ENCODE measurements at places on chromosomes 4 and X.

- DNase-seq: peak; percentile 61
Measured at GRCh38 chrX:38627683-38628082, 66.3 kb downstream of the TSPAN7 start.

DNA sequence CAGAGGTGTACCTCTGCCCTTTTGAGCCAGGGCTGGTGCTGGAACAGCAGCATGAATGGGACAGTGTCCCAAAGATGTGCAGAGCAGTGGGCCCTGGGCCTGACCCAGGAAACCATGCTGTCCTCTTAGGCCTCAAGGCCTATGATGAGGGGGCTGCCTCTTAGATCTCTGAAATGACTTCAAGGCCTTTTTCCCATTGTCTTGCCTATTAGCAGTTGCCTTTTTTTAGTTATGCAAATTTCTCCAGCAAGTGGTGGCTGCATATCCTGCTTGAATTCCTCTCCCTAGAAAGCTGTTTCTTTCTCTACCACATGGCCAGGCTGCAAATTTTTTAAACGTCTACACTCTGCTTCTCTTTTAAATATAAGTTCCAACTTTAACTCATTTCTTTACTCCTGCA lies 160.3 kb downstream of the CFAP299 start:
- DNase-seq: no peak

GRCh38 chrX:48899078-48899410 lies 1.3 kb downstream of the PQBP1 start:
- no peak for DNase-seq

- DNase-seq: no peak
Measured at GRCh38 chr4:32930700-32931099, 2210.5 kb downstream of the PCDH7 start.

DNA sequence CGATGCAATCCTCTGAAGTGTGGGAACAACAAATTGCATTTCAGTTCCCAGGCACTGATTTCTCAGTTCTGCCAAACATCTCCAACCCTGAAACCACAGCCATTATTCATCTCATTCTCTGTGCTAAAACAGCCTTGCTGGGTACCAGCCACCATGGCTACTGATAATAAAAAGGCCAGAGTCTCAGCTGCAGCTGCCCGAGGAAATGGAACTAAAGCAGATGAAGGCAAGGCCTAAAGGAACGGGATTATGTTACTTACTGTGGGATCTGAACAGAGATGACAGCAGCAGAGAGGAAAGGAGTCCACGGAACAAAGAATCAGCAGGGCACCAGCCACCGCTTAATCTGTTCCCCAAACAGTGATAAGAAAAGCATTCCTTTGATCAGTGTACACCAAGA lies 155.7 kb downstream of the PAPSS1 start:
- DNase-seq: peak; percentile 61

DNA sequence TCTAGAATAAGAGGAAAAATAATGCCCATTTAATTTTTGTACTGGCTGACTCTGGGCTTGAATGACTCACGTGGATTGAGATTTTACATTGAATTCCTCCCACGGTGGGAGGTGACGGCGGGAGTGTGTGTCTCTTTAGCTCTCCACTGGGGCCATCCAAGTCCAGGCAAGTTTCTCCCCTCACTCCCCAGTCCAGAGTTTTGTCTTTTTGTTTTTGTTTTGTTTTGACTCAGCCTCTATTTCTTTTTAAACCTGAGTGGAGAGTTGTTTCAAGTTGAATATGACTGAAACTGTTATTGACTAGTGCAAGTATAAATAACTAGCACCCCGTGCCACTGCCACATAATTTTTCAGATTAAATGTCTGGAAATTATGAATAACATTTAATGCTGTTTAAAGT lies 13.6 kb downstream of the CHST7 start:
- DNase-seq: no peak

GRCh38 chr4:87416965-87417364 lies 5.4 kb upstream of the NUDT9 start:
- DNase-seq: no peak

- peak; percentile 72 for DNase-seq
Measured at GRCh38 chr4:37685823-37686372, 278 bp downstream of the RELL1 start.

- no peak for DNase-seq
Measured at GRCh38 chrX:154485150-154486051, 1.0 kb downstream of the UBL4A start.

DNA sequence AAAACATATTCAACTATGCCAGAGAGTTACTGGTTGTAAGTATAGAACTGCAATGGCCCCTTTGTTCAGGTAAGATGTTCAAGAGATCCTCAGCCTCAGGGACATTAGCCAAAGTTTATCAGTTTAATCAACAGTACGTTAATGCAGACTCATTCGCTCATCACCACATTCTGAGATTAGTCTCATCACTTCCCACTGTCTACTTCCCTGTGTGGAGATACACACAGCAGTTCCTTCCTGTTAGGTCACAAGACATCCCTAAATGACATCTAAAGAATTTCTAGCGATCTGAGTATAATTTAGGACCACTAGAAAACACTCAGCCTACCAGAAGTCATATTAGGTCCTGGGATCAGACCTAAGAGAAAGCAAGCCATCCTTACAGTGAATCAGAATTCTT lies 10.4 kb downstream of the SLC10A7 start:
- DNase-seq: no peak

GRCh38 chr4:31016322-31017061 lies 296.3 kb downstream of the PCDH7 start:
- DNase-seq: no peak

DNA sequence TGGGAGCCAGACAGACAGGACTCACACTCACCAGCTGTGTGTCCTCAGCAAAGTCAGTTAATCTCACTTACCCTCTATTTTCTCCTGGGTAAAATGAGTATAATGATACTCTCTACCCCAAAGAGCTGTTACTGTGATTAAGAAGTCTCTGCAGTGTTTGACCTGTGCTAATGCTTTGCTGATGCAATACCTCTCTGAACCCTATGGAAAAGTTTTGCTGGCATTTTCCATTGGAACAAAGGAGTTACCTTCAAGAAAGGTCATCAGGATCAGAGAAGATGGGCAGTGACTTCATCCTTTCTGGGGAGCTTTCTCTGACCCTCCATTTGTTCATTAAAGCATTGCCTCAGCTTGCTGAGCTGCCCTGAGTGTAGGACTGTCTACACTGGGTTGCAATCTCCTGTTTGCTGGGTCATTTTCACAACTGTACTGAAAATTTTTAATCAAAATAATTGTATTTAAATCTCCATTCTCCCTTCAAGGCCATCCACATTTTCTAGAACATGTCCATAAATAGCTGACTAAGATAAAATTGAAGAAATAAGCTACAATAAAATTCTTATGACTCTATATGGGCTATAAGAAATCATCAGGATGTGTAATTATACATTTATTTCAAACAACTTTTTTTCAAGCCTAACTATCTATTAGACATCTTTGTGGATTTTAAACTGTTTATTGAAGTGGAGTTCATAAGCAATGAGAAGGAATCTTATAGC lies 272.8 kb upstream of the CPEB2 start:
- no peak for DNase-seq

DNA sequence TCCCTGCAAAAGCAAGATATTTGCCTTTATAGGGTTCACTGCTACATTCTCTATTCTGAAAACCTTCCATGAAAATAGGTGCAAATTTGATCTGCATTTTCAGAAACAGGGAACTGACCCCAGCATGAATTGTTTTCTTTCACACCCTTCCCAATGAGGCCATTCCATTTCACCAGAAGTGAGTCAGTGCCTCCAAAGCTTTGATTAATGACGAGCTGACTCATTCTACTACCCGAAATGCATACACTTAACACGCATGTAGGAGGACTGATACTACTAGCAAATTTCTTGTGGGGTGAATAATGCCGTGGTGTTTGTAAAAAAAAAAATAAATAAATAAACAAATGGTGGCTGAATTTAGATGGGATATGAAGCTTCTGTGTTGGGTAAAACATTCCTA lies 146.9 kb upstream of the FGF13 start:
- DNase-seq: no peak

DNA sequence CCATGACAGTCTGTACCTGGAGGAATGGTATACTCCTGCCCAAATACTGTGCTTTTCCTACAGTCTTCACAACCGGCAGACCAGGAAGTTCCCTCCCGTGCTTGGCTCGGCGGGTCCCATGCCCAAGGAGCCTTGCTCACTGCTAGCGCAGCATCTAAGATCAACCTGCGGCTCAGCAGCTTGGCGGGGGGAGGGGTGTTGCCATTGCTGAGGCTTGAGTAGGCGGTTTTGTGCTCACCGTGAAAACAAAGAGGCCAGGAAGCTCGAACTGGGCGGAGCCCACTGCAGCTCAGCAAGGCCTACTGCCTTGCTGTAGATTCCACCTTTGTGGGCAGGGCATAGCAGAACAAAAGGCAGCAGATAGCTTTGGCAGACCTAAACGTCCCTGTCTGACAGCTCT lies 152.7 kb downstream of the TEX11 start:
- peak; percentile 58 for DNase-seq

DNA sequence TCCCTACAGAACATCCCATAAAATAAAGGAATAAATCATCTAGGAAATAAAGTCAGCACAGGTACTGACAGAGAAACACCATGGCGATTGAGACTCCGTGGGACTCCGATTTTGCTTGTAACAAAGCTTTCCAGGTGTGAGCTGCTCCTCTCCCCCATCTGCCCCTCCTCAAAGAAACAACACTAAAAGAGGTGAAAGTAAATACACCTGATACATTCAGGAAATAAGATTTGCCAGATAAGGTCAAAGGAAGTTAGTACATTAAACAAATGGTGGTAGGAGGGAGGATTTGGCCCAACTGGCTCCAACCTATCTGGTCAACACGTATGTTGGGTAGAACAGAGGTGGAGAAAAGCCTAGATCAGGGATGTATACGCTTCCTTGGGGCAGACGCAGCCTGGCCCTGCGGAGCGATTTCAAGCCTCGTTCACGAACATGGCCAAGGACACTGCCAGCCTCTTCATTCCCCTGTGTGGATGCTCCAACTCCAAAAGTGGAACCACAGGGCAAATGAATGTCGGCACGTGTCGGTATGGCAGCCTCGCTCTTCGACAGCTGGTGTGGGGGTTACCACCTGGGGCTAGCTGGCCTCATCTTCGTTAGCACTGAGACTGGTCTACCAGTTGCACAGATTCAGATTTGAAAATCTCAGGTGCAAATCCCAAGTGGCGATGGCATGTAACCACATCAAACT lies 162.5 kb downstream of the AFAP1 start:
- DNase-seq: no peak

DNA sequence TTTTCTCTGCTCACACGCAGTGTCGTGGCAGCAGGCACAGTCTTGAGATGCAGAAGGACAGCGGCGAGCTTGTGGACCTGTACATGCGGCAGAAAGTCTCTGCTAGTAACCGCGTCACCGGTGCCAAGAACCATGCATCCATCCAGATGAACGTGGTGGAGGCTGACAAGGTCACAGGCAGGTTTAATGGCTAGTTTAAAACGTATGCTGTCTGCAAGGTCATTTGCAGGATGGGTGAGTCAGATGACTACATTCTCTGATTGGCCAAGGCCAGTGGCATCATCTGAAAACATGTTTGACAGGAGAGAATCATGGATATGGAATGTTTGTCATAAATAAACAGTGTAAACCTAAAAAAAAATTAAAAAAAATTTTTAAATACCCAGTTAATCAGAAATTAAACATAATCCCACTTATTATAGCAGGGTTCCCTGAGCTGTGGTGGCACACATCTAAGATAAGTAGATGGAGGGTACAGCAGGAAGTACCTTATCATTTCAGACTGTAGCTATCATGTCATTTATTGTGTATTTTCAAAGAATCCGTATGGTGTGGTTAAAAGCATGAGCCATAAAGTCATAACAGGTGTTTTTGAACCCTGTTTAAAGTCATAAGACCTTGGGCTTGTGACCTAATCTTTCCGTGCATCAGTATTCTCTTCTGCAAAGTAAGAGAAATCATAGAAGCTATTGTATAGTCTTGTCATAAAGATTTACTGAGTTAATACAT lies 7.5 kb upstream of the BMP2K start:
- peak; percentile 51 for DNase-seq

DNA sequence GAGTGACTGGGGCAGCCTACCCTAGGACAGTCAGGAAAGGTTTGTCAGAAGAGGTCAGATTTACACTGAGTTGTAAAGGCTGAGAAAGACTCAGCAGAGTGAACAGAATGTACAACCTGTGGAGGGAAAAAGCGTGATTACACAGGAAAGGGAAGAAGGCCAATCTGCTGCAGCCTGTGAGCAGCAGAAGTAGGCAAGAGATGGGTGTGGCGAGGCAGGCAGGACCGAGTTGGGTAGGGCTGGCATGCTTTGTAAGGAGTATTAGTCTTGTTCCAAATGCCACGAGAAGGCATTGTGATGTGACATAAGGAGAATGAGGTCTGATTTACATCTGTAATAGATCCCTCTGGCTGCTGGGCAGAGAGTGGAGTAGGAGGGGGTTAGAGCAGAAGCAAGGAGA lies 12.6 kb downstream of the SGMS2 start:
- no peak for DNase-seq

DNA sequence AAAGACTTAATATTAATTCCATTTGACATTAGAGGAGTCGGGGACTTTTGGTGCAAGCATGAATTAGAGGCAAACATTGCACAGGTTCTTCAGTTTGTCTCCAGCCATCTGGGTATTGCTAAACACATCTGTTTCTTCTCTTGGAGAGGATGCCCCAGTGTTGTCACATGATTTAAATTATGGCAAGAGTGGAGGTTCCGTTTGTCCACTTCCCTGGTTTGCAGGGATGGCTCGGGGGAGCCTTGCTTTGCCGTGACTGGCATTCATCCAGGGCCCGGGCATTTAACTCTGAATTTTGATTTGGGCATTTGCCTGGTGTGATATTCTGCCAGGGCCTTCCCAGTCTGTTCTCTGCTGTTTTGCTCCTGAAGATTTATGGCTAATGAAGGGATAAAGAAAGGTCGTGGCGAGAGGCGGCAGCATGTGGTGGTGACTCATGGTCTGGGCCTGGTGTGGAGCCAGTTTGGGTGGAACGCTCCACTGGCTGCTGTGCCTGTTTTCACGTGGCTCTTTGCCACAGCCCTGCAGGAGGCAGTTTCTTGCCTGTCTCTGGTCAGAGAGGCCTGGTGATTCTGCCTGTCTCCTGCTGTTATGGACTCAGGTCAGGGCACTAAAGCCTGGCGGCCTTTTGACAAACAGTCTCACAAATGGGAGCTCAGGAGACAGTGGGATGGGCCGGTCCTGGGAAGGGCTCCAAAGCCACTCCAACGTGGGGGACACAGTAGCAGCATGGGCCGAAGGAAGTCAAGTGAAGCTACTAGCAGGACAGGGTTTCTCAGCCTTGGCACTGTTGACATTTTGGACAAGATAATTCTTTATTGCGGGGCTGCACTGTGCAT lies 99.4 kb upstream of the PGRMC2 start:
- DNase-seq: peak; percentile 97

GRCh38 chr4:26133840-26134239 lies 187.0 kb upstream of the RBPJ start:
- DNase-seq: no peak

DNA sequence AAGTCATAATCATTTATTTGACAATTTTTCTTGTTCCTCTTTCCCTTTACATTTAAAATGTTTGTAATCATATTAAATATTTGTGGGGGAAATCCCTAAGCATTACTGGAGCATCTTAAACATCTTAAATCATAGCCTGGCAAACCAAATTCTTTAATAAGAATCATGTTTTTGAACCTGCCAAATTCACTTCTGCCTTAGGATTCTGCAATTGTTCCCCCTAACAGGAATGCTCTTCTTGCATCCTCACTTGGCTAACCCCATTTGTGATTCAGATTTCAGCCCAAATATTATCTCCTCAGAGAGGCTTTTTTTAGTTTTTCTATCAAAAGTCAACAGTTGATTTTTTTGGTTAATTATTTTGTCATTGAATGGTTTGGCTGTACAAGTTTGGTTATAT lies 241.1 kb downstream of the MAPK10 start:
- no peak for DNase-seq

GRCh38 chrX:26788402-26788998 lies 572.5 kb downstream of the MAGEB5 start:
- no peak for DNase-seq

- DNase-seq: no peak
Measured at GRCh38 chrX:16215660-16216059, 48.4 kb downstream of the MAGEB17 start.
